ENCODE measurements at places on chromosomes 3 and 15.

DNA sequence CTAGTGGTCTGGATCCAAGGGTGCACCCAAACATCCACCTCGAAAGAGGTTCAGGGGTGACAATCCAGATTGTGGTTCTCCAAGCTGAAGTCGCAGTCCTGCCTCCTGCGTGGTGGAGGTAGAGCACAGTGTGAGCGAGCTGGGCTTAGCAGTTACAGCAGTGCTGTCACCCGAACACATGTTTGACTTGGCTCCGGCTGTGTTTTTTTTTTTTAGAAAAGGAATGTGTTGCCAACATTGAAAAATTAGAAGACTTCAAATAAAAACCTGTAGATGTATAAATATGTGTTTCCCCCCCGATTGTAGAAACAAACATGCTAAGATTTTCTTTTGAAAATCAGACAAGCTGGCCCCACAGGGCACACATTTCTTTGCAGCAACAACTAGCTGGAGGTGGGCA is 530.8 kb downstream of the SHQ1 start:
- DNase-seq: no peak

- no peak for DNase-seq
Observed at GRCh38 chr15:76840830-76841460, 64.2 kb downstream of the SCAPER start.

- no peak for DNase-seq
Observed at GRCh38 chr15:60994963-60995475, 234.1 kb downstream of the RORA start.

DNA sequence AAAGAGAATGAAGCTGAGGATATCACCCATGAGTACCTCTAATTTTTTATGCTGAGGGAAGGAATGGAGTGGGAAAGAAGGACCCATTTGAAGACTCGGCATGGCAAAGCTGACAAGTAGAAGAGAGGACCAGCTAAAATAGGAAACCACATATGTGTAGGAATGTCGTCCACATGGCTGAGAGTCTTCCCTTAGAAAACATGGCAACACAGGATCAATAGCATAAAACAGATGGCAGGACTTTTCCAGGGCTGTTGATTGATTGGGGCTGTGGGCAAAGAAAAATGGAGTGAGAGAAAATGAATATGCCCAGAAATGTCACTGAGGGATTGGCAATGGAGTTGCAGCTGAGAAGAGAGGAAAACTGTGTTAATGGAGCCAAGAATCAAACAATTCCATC is 76.2 kb upstream of the PRICKLE2 start:
- no peak for DNase-seq

DNA sequence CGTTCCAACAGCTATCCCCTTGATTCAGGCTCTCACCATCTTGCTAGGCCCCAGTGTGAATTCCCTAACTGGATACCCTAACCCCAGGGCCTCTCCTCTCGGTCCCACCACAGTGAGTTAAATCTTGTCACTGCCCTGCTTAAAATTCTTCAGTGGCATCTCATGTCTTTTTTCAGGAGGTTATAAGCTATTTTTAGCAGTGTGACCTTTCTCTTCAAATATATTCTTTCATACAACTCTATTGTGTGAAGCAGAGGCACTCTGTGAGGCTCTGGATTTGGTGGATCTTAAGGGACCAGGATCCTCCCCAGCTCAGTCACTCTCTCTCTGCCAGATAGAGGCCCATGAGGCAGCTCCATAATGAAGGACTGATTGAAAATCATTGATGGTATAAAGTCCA is 760.4 kb downstream of the NTRK3 start:
- no peak for DNase-seq

- no peak for DNase-seq
Observed at GRCh38 chr3:131053043-131053859, 26.6 kb downstream of the NEK11 start.

DNA sequence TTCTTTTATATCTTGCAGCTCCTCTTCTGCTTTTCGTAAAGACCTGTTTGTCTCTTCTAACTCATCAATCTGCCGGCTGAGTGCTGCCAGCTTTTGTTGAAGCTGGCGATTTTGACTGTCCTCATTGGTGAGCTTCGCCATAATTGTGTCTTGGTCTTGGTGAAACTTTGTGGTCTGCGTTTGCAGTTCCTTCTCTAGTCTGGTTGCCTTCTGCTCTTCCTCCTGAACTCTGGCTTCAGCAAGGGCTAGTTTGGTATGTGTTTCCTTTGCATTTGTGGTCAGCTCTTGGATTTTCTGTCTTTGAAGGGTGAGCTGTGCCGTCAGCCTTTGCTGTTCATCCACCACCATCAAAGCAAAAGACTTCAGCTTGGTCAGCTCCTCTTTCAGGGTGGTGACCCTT is 32.9 kb downstream of the CMSS1 start:
- no peak for DNase-seq

- DNase-seq: no peak
Observed at GRCh38 chr15:85557385-85557784, 177.0 kb downstream of the AKAP13 start.

- no peak for DNase-seq
Observed at GRCh38 chr15:79736435-79737000, 160.3 kb downstream of the MTHFS start.
